Hematopoietic multipotent progenitor cell treated with erythropoietin and hydrocortisone succinate and interleukin-3 and kit ligand, for 15 days (in vitro differentiated cells): ENCODE measurements at places on chromosomes 1 and 21.

GRCh38 chr1:178232949-178233348 lies 139.0 kb downstream of the RASAL2 start:
- DNase-seq: no peak

- DNase-seq: no peak
Observed at GRCh38 chr1:36599828-36600227, 117.1 kb upstream of the CSF3R start.

- DNase-seq: peak; percentile 28
Observed at GRCh38 chr1:6235296-6235677, 477 bp downstream of the ICMT start.

GRCh38 chr1:24535021-24535424 lies 20.9 kb upstream of the NCMAP start:
- no peak for DNase-seq

DNA sequence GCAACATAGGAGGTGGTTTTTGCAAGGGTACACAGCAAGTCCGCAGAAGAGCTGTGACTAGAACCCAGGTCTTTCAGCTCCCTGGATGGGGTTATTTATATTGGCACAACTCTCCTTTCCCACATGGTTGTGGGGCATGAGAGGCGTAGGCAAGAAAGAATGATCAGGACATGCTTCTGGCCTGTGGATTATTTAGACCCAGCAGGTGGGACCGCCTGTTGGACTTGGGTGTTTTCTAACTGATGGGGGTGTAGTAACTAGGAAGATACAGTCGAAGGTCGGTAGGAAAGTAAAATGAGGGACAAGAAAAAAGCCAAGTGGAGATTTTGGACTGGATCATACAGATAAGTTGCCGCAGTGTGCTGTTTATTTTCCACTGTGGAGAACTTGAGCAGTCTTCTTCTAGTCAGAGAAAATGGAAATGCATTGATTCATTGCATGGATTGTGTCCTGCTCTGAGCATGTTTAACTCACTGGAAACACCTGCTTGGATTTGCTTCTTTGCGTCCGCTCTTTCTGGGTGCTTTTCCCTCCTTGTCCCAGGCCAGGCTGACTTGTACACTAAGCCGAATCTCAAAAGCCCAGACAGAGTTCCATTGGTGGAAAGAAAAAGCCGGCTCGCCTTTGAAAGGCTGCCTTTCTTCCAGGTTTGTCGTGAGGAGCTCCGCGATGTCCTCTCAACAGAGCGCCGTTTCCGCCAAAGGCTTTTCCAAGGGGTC lies 592 bp downstream of the CRCT1 start:
- no peak for DNase-seq

GRCh38 chr1:54499360-54500106 lies 48.5 kb upstream of the ACOT11 start:
- DNase-seq: no peak

GRCh38 chr1:7207875-7208646 lies 422.8 kb downstream of the CAMTA1 start:
- DNase-seq: peak; percentile 5

DNA sequence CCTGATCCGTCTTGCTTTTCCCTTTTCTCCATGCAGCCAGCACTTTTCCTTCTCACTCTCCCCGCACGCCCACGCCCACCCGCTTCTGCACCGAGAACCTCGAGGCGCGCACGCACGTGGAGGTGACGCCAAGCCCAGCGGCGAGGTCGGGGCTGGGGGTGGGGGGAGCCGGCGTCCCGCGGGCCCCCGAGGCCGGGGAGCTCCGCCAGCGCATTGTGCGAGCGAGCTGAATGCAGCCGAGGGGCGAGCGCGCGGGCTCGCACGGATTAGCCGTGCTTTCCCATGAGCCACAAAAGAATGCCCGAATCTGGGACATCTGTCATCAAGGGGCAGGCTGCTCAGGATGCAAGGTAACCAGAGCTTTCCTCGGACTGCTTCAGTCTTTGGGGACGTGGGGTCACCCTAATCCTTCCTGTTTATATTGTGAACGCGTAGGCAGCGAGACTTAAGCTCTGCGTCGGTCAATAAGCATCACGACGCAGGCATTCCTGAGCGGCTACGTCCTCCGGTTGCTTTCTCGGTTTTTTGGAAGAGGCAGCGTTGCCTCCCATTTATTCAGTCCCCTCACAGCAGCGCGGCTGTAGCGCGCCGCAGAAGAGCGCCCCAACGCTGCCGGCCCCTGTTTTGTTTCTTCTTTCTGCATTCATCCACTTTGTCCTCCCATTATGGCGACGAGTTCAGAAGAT lies 67.3 kb upstream of the AKT3 start:
- DNase-seq: no peak

DNA sequence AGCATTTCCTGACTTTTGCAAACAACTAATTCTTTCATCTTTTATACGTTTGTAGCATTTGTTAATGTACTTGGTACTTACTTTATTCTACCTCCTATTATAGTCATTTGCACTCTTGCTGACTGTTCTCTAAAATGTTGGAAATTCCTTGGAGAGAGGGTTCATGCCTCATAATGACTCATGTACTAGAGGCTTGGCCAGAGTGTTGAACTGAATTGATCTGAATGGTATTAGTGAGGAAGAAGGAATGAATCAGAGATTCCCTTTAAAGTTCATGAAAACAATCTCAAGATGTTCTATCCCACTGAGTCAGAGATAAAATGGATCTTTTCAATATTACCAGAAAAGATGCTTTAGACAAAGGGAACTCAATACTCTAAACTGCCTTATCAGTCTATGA lies 383.4 kb downstream of the SEC16B start:
- no peak for DNase-seq
